ENCODE measurements at places on chromosomes 2 and 18.

- H3K27me3 ChIP-seq: no peaks in the 10 kb centered on the region
- no peaks in the 10 kb centered on the region for H3K36me3 ChIP-seq
- peaks cover 32% of the 10 kb centered on the region for H3K4me1 ChIP-seq
- peak overlapping the region; percentile 89 for H3K27ac ChIP-seq
These were observed 77.3 kb upstream of the RPL31 start for GRCh38 chr2:100924520-100925451.

DNA sequence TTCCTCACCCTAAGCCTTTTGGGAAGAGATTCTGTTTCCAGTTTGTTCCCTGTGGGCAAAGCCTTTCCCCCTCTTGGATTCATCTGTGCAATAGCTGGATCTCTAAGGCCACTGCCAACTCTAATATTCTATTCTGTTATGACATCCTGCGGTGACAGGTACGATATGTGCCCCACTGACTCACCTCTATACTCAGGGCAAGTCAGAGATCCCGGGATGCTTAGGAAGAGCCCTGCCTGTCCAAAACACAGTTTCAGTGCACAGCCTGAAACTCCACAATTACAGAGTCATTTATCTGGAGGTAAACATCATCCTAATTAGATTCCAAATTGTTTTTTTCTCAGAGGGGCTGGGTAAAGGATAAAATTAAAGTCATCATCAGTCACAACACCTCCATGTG is 190.2 kb downstream of the TFCP2L1 start:
- DNase-seq: no peak
- no peak overlapping the region for H3K27ac ChIP-seq
- H3K27me3 ChIP-seq: no peaks in the 10 kb centered on the region
- no peaks in the 10 kb centered on the region for H3K4me1 ChIP-seq
- H3K4me3 ChIP-seq: no peak overlapping the region
- H3K36me3 ChIP-seq: no peaks in the 10 kb centered on the region

- no peak overlapping the region for H3K27ac ChIP-seq
- no peaks in the 10 kb centered on the region for H3K27me3 ChIP-seq
- DNase-seq: no peak
- H3K36me3 ChIP-seq: peaks cover 28% of the 10 kb centered on the region
- no peak overlapping the region for H3K4me3 ChIP-seq
- H3K4me1 ChIP-seq: peaks cover 13% of the 10 kb centered on the region
These were observed 187.4 kb downstream of the MGAT5 start for GRCh38 chr2:134441153-134441863.

GRCh38 chr18:49178736-49179135 is 228.0 kb upstream of the SMAD7 start:
- DNase-seq: no peak
- H3K4me1 ChIP-seq: peaks cover 6% of the 10 kb centered on the region
- H3K4me3 ChIP-seq: no peak overlapping the region
- no peak overlapping the region for H3K27ac ChIP-seq
- no peaks in the 10 kb centered on the region for H3K27me3 ChIP-seq
- no peaks in the 10 kb centered on the region for H3K36me3 ChIP-seq

GRCh38 chr2:118055512-118056164 is 32.6 kb upstream of the INSIG2 start:
- peaks cover 9% of the 10 kb centered on the region for H3K27me3 ChIP-seq
- H3K4me1 ChIP-seq: no peaks in the 10 kb centered on the region
- H3K36me3 ChIP-seq: no peaks in the 10 kb centered on the region

DNA sequence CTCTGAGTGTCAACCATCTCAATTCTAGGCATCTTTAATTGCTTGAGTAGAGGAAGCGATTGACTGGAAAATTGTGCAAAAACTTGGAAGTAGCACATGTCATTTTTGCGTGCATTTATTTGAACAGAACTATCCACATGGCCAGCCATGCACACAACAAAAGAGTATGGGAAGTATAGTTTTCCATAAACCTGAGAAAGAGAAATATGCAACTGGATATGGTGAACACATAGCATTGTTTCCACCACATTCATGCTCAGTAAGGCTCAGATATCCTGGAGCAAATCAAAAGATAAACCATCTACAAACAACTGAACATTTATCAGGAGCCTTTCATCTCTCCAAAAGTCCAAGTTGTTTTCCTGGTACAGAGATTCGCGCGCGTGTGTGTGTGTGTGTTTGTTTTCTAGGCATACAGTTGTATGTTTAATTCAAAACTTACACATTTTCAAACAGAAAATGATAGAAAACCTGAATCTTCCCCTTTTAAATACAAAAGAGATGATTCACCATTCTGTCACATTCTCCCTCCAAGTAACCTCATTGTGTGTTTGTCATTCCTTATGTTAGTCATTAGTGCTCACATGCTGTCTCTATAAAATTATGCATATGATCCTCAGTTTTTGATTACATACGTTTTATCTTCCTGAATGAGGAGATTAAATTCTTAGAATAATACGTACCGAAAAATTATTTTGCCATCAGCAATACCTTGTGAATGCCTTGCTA is 780.4 kb upstream of the NRXN1 start:
- H3K4me1 ChIP-seq: no peaks in the 10 kb centered on the region
- H3K4me3 ChIP-seq: no peak overlapping the region
- H3K27ac ChIP-seq: no peak overlapping the region
- no peaks in the 10 kb centered on the region for H3K36me3 ChIP-seq
- H3K27me3 ChIP-seq: no peaks in the 10 kb centered on the region
- DNase-seq: no peak

Measured in heart left ventricle (tissue), 16 donors.